HCT116 (cell line): ENCODE measurements at places on chromosomes 2 and 18. TPM values are rescaled to one million over a fixed set of nuclear protein-coding genes. Genes with fewer than 3 reads are reported as not detected.

ACMSD gene
- not detected for total RNA-seq

DNA sequence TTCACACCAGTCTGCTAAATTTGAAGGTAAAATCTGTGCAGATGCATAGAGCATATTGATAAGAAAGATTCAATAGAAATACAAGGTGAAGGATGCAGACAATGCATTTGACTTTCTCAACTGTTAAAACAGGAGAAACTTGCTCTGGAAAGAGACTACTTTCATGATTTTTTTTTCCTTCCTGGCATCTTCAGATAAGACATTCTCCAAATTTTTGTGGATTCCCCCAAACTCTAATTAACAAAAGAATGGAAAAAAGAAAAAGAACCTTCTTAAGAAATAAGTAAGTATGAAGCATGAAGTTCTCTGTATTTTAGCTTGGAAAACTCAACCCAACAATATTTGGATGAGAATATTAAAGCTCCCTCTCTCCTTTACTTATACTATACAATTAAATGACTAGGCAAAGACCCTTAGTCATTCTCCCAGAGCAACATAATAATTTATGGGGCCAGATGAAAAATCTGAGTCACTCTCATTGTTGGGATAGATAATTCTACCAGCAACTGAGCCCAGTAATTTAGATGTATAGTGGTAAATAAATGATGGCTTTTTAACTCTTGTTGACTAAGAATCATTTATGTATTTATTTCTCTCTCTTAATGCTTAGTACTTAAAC is 298.7 kb upstream of the COL3A1 start:
- no peak for DNase-seq

DNA sequence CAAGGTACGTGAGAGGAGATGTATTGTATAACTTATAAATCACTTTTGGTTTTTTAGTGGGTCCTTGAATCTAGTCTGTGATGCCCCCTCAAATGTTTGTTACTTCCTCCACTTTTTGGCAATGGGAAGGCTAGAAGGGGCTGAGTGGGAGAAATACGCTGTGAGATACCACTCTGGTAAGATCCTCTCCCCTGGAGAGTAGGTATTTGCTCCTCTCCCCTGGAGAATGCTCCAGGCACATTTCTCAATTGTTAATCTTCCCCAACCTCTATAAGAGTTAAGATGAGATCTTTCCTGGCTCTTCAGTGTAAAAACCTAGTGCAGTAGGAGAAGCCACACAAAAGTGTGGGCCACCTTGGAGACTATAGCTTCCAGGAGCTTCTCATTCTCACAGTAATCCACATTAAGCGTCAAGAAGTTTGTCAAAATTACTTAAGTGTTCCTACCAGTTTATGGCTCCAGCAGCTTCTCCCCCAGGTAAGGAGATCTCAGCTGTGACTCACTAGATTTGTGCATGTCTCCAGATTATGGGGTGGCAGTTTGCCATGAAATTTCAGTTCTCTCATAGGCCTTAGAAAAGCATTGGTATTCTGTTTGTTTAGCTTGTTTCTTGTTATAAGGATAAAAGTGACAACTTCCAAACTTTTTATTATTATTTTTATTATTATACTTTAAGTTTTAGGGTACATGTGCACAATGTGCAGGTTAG is 182.6 kb downstream of the FSIP2 start:
- no peak for DNase-seq

DNA sequence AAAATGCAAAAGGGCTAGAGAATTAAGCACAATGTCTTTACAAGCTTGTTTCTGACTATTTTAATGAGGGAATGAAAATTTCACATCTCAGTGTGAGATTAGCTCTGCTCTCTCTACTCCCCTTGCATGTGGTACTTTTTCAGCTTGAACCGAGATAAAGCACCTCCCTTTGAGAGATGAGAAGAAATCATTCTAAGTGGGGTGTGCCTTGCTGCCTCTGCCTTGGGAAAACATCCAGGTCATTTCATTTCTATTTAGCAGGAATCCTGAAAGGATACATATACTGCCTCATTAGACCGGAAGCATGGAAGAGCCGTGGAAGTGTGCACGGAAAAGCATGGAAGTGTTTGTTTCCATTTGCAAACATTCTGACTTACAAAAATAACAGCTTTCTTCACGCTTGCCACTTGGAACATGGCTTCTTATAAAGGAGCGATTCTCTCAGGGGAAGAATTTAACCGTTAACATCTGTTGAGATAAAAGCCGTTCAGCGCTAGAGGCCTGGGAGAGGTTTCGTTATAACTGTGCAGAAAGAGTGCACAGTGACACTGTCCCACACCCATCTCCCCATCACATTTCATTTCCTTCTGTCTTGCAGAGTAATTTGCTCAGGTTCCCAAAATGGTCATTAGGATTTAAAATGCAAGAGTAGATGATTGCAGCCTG is 16.7 kb downstream of the NOSTRIN start:
- DNase-seq = no peak

NDUFV2 gene
- 194 TPM for total RNA-seq

TTN gene
- total RNA-seq = 0.05 TPM

GRCh38 chr2:159144776-159145614 is 141.5 kb downstream of the WDSUB1 start:
- DNase-seq = no peak

UGT1A10 gene
- not detected for total RNA-seq

RHBDD1 gene
- total RNA-seq = 73.8 TPM

CYTIP gene
- 0.64 TPM for total RNA-seq

- DNase-seq = no peak
Measured at GRCh38 chr2:46179037-46179621, 118.1 kb upstream of the EPAS1 start.
